ENCODE measurements at places on chromosomes 5 and 9.

- peak; percentile 39 for DNase-seq
These were observed 18.3 kb upstream of the IL9 start for GRCh38 chr5:135913713-135914626.

DNA sequence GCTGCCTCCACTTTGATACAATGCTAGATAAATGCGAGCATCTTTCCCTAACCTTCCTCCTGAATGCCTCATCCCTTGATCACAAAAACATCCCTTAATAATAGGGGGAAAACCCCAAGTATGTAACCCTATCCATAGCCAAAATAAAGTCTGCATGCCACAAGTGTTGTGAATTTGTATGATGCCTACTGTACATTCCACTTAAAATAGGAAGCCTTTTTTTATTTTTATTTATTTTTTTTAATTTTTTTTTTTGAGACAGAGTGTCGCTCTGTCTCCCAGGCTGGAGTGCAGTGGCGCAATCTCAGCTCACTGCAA is 207.0 kb downstream of the AOPEP start:
- no peak for DNase-seq

- no peak for DNase-seq
These were observed 47.4 kb upstream of the SNCAIP start for GRCh38 chr5:122264610-122265009.

GRCh38 chr9:129506041-129506440 is 114.9 kb downstream of the C9orf50 start:
- no peak for DNase-seq

- no peak for DNase-seq
These were observed 940.7 kb downstream of the NR2F1-AS1 start for GRCh38 chr5:92640340-92640739.
